ENCODE measurements at places on chromosomes 6 and 20.

DNA sequence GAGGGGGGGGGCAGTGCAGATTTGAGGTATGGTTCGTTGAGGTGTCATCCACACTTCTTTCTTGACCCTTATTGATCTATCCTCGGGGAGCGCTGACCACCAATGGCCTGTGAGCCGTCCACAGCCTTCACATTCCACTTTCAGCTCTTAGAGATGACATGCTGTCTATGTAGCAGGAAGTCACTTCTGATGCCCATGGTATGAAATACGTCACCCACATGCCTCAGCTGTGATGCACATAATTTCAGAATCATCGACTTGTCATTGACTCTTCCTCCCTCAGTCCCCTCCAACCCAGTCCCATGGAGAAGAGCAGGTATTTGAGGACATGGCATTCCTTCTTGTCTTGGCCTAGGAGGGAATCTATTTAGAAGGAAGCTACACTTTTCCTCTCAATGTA, 4.7 kb upstream of the ADGRF5 start:
- no peak for DNase-seq

DNA sequence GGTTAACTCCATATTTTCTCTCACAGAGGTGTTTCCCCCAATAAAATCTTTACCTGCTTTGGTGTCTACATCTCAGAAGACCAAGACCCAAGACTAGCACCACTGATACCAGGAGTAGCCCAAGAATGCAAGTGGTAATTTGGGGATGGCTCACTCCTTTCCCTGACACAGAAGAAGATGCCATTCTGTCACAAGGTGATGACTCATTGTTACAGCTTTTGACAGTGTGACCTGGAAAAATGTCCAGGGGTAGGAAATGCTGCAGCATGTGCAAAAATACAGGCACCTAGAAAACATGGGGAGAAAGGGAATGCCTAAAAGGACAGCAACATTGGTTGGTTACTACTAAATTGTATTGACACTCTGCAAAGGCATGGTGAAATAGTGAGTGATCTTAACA, 254.0 kb upstream of the GJE1 start:
- DNase-seq = no peak

DNA sequence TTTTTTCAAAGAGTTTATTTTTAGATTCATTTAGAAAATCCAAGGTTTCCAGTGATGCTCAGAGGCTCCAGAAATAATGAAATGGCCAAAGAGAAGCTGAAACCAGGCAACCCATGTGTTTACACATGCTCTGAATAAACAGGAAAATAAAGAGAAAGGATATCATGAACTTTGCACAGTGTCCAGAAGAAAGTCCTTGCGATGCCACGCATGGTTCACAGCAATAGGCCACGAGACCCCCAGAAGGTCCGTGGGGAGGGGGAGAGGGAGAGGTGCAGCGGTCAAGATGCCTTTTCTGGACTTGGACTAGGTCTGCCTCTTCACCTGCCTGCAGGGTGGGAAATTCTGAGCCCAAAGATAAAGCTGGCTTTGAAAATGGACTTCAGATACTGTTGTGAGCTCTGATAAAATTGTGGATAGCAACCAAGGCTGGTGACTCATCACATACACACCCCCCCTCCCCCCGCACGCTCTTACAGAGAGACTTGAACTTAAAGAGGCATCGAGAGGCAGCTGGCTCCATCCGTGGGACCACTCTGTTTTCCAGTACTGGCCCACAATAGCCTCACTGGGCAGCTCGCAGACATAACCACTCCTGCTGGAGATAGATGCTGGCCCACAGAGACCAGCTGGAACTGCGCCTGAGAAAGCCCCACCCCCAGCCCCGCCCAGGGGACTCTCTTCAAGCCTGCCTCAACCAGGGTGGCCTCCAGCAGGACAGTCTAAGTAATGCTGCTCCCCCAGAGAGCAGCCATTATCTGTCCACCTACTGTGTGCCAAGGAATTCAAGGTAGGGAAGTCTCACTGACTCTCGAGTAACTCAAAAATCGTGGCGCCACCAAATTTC, 21.2 kb upstream of the NFATC2 start:
- no peak for DNase-seq

- no peak for DNase-seq
Observed at GRCh38 chr6:168826726-168827585, 386.0 kb downstream of the SMOC2 start.

DNA sequence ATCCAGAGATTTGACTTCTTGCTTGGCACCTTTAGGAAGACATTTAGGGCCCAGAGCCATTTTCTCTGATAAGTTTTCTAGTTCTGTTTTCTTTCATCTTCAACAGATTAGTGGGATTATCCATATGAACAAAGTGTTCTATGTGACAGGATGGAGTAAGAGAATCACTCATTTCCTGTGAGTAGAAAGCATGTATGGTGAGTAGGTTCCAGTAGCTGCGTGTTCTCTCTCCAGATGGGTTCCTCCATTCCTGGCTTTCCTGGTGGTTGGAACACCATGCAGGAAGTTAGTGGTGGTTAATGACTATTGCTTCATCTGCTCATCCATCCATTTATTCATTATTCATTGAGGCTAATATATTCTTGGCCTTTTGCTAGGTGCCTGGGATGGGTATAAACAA, 54.0 kb downstream of the EFCAB8 start:
- no peak for DNase-seq

GRCh38 chr6:82006027-82006738, 241.4 kb downstream of the IBTK start:
- no peak for DNase-seq

- no peak for DNase-seq
Observed at GRCh38 chr6:1862411-1862810, 252.7 kb downstream of the FOXC1 start.

- no peak for DNase-seq
Observed at GRCh38 chr6:124436803-124437202, 525.4 kb upstream of the RNF217 start.

DNA sequence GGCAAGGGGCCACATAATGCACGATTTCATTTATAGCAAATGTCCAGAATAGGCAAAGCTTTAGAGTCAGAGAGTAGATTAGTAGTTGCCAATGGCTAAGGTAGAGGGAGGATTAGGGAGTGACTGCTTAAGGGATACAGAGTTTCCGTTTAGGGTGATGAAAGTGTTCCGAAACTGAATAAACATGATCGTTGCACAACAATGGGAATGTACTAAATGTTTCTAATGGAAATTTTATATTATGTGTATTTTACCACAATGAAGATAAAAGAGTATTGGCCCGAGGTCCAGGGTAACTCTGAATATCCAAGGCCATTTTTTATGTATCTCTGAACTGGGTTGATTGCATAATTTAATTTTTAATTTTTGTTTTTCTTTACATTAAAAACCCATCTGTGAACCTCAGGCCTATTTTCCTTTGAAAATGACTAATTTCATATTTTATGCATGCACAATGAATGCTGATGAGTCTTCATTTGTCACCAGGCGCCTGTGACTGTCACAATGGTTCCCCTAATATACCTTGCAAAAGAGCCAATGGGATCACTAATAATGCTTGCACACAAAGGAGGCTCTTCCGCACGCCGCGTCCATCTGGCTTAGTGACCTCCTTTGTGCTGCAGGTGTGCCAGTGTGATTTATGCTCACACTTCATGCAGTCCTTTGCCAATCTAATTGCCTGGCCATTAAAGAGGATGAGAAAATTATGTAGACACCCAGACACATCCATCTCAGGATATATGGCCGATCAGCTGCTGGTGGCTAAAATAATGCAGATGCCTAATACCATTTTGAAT, 612.5 kb downstream of the CDH26 start:
- DNase-seq = no peak

- no peak for DNase-seq
Observed at GRCh38 chr20:24682496-24682985, 213.1 kb downstream of the SYNDIG1 start.

- no peak for DNase-seq
Observed at GRCh38 chr20:20410678-20411077, 42.8 kb downstream of the INSM1 start.

DNA sequence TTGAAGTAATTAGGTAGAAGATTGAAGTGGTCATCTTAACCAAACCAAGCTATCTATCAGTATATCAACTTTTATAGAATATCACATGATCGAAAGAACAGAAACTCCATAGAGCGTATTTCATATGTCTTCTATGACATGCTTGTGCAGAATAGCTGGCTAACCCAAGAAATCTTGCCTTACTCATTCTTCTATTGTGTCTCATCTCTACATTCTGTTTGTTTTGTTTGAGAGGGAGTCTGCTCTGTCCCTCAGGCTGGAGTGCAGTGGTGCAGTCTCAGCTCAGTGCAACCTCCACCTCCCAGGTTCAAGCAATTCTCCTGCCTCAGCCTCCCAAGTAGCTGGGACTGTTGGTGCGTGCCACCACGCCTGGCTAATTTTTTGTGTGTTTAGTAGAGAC, 10.6 kb downstream of the TAB2 start:
- no peak for DNase-seq

DNA sequence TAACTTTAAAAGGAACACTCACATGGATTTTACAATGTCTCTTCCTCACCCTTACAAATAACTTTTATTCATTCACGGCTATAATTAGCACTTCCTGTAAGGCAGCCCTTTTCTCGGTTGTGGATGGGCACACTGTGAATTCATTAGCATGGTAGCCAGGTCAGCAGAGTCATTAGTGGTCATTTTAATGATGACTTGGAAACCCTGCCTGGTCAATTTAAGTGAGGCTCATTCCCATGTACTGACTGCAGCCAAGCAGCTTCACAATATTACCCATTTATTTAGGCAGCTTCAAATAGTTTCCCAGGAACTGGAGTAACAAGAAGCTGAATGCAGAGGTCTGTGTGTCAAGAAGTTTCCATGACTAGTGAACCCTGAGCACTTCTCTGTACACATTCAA, 248.8 kb downstream of the KHDC1L start:
- no peak for DNase-seq

DNA sequence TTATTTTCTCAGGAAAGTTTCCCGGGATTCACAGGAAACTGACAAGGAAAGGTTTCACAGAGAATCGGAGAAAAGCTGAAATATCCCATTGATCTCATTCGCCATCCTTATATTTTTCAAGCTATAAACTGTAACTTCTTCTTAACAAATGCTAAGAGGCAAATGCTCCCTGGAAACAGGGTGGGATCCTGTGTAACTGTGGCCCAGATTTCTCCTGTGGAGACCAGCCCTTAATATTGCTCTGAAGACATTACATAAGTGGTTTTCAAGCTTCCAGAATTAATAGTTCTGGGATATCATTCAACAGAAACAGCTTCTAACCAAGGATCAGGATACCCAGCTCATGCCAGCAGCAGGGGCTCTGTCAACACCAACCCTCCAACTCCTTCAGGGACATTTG, 69.2 kb downstream of the THBS2 start:
- no peak for DNase-seq

- no peak for DNase-seq
Observed at GRCh38 chr20:63435552-63435951, 36.9 kb downstream of the KCNQ2 start.

- DNase-seq = no peak
Observed at GRCh38 chr20:56748476-56749377, 119.6 kb downstream of the TFAP2C start.

GRCh38 chr20:24328901-24329300, 140.5 kb upstream of the SYNDIG1 start:
- no peak for DNase-seq

- DNase-seq = no peak
Observed at GRCh38 chr6:122845916-122846612, 57.0 kb downstream of the SMPDL3A start.

GRCh38 chr20:50792708-50793574, 1.9 kb upstream of the BCAS4 start:
- no peak for DNase-seq

DNA sequence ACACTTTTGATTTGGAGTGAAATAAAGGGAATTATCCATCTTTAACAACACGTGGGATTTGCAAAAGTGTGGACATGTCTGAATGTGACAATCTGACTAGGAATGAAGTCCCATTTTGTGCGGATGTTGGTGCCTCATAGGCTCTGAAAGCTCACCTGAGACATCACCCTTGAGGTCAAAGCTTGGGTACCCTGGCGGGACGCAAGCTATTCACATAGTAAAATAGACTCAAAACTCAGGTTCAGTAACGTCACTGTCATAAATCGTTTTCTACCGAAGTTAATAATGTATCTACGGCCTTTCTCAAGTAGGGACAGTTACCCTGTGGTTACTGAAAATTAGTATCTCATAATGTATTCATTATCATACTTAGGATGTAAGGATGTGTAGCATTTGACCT, 61.8 kb downstream of the AKAP12 start:
- DNase-seq = no peak

DNA sequence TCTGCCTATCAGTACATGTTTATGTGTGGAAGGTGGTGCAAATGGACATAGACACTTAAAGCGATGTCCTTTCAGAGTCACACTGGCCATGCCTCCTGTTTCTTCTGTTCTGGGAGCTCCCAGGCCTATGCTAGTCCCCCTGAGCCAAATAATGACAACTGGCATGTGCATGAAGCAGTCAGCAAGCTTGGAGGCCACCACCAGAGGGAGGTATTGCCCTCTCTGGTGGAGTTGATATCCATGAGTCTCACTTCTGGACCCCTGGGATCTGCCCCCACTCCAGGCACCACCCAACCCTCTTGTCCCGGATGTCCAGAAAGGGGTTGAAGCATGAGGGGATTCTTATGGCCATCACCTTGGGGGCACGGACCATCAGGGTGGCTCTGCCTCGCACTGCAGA, 172.2 kb downstream of the AIG1 start:
- no peak for DNase-seq

- no peak for DNase-seq
Observed at GRCh38 chr6:81792826-81793225, 40.3 kb upstream of the TENT5A start.

DNA sequence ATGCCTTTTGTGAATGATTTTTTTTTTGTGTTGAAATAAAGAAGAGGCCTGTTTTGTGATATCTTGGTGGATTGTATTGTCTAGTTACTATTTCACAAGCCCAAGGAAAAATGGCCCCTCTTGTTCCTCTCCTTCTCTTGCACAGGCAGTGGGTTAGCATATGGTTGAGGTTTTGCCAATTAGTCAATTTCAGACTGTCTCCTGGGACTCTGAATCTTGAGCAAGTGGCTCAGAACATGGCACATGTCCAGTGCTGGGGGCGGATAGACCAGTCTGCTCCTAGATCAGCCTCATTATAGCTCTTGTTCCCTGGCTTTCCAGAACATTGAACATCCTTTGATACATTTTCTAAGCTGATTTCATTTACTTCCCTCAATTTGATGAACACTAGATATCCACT, 589.2 kb downstream of the PHF3 start:
- DNase-seq = no peak

GRCh38 chr20:62066983-62067433, 1.3 kb upstream of the TAF4 start:
- no peak for DNase-seq

All from esophagus squamous epithelium (tissue), 5 donors.